Natural killer cell treated with Interleukin-12 subunit alpha and Interleukin-12 subunit beta and Interleukin-15 and Interleukin-18, amount 100 ng/mL, for 72 hours (primary cell): ENCODE measurements at places on chromosomes 16 and 17.

DNA sequence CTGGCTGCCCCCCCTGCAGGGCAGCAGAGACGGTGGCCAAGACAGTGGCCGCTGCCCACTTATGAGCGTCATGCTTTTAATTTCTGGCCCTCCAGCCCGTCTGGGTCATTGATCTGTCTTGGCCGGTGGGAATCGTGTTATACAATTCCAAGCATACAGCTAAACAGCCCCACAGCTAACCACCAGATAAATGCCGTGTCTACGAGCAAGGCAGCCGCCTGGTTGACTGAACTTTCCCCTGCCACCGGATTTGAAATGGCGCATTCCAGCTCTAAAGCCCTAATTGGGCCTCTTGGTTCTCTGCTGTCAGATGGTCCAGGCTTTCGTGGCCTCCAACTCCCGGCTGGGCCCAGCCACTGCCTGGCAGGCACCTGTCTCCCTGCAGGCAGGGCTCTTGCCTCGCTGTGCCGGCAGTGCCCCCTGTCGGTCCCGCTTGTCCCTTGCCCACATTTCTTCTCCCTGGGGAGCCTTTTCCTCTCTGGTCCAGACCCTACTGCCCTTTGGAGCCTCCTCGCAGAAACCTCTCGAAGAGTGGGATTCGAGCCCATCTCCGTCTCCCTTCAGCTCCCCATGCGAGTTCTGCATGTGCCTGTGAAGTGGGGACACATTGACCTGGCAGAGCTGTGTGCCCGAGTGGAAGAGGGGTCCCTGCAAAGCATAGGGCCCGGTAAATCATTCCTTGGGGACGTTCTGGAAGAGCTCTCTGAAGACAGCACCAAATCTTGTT lies 1.8 kb upstream of the RBFOX3 start:
- DNase-seq: no peak

DNA sequence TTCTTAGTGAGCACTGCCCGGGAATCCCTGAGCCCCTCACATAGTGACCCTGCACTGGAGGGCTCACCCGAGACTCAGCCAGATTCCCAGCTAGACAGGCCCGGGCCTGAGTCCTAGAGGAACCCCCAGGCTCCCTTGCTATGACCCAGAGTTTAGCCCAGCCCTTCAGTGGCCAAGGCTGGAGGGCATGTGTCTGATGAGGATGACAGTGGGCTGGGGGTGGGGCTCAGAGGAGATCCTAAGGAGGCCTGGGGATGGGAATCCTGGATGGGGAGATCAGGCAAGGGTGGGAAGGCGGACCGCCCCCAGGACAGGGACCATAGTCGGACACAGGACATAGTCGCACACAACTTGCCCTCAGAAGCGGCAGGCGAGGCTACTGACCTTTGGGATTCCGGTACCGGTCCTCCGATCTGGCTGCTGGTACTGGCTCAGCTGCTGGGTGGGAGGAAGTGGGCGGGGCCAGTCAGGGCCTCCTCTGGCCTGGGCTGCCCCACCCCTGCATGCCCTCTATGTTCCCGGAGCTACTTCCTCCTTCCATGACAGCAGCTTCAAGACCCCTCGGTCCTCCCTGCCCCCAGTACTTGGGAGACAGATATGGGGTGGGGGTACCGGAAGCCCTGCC lies 1.1 kb downstream of the CD79B start:
- peak; percentile 81 for DNase-seq

GRCh38 chr16:81405702-81406113 lies 38.9 kb upstream of the CMIP start:
- no peak for DNase-seq

- DNase-seq: peak; percentile 51
These were observed 5.8 kb downstream of the ADCY7 start for GRCh38 chr16:50272111-50272571.

DNA sequence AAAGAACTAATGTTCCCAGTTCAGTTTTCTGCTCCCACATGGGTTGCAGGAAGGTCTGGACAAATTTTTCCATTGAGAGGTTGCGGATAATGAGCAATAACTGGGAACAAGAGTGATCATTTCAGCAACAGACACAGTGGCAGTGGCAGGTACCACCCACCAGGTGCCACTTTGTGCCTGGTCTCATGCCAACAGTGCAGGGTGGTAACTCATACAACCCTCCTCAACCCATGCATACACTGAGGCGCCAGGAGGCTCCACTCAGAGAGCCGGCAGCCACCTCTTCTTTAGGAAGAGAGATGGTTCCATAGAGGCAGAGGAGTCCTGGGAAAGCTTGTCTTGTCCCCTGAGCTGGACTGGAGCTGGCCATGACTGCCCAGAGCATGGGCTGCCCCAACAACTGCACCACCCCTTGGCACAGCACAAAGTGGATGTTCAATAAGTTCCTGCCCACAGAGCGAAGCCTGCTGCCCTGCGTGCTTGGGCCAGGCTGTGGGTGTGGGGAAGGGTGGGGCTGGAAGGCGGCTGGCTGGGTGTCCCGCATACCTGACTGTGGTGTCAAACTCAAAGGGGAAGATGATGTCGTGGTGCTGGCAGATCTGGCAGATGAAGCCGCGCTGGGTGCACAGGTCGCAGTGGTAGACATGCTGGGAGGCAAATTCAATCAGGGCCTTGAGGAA lies 6.4 kb upstream of the ARHGAP27 start:
- DNase-seq: no peak

DNA sequence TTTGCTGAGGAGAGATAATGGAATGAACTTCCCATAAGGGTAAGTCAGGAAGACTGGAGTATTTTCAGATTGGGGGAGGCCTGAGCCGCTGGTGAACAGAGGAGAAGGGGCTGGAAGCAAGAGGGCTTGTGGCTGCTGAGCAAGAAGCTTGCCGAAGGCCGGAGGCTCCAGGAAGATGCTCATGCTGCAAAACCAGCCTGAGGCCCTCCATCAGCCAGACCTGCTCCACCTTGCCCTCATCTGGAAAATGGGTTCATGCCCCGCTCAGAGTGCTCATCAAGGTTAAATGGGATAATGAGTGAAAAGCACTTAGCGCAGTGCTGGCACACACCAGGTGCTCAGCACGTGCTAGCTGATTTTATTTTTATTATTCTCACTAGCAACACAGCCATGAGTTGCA lies 5.5 kb upstream of the ASGR1 start:
- DNase-seq: no peak

- DNase-seq: peak; percentile 82
These were observed 34.4 kb upstream of the PRKCB start for GRCh38 chr16:23801378-23801777.

GRCh38 chr16:77213542-77214106 lies 14.4 kb downstream of the SYCE1L start:
- DNase-seq: no peak

- DNase-seq: no peak
These were observed 6.7 kb upstream of the ABCC3 start for GRCh38 chr17:50627782-50628601.

DNA sequence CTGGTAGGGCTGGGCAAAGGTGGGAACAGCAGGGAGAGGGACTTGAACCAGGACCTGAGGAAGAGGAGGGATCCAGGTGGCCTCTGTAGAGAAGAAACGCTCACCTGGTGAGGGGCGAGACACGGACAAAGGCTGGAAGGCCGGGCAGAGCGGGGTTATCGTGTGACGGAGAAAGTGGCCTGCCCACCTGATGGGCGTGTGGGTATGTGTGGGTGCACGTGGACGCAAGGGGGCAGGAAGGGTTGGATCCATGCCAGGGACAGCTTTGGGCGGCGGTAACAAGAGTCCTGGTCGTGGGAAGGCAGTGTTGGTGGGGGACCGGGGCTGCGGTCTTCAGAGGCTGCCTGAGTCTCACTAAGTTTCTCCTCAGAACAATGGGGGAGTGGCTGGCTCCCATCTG lies 104.1 kb upstream of the GSE1 start:
- no peak for DNase-seq

DNA sequence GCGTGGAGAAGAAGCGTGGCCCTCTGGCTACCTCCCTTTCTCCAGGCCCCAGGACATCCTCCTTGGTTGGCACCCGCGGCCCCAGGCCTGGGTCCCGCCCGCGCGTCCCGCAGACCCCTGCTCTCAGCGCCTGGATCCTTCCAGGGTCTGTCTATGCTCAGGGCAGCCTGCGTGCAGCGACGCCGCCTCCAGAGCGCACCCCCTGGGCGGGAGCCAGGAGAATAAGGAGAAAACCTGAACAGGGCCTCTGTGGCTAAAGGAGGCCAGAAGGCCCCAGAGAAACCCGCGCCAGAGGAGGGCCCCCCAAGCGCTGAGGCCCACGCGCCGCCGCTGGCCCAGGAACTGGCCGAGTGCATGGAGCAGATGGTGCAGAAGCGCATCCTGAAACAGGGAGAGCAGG lies 40.4 kb upstream of the DNAJA2 start:
- DNase-seq: no peak
